ENCODE measurements at places on chromosomes 16 and 17.

GRCh38 chr17:79027925-79028491 is 4.0 kb downstream of the C1QTNF1 start:
- DNase-seq = no peak

- no peak for DNase-seq
These were observed 57.3 kb downstream of the RAP1GAP2 start for GRCh38 chr17:2853283-2854142.

DNA sequence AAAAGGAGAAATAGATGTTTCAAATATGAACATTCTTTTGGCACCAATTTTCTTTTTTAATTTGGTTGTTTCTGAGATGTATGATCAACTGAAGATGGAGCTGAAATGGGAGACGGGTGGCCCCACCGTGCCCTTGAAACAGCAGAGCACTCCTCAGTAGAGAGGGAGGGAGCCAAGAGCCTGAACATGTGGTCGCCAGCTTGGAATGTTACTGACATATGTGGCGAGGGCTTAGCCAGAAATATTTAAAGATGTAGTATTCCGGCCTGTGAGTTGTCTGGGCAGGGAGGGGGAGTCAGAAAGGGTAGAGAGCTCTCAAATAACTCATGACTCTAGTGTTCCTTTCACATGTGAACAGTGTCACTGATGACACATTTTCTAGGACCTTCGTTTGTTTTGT is 13.3 kb upstream of the MRC2 start:
- no peak for DNase-seq

DNA sequence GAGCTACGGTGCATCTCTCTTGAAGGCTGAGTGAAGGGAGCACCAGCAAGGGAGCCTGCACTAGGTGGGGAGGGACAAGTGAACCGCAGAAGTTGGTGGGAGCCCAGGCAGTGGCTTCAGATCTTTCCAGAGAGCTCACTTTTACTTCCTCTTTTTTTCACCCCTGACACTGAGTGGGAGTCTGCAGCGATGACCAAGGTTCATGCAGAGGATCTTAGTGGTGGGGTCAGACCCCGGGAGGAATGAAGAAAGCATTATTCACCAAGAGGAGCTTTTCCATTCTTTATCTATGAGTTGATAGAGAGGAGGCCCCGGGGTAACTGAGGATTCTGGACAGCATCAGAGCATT is 3.0 kb upstream of the CCL2 start:
- DNase-seq = no peak

- no peak for DNase-seq
These were observed 4.1 kb downstream of the BAIAP2 start for GRCh38 chr17:81039096-81039495.

GRCh38 chr16:23900480-23901177 is 64.8 kb downstream of the PRKCB start:
- DNase-seq = no peak

Measured in epithelial cell of prostate (primary cell).